ENCODE measurements at places on chromosomes 1 and 21. TPM values are rescaled to one million over a fixed set of nuclear protein-coding genes. Genes with fewer than 3 reads are reported as not detected.

GRCh38 chr1:232300466-232300865 lies 329.5 kb downstream of the SIPA1L2 start:
- no peak overlapping the region for H3K4me3 ChIP-seq
- H3K27ac ChIP-seq = no peak overlapping the region
- H3K4me1 ChIP-seq = no peaks in the 10 kb centered on the region
- no peaks in the 10 kb centered on the region for H3K36me3 ChIP-seq
- no peaks in the 10 kb centered on the region for H3K27me3 ChIP-seq
- DNase-seq = no peak

GRCh38 chr1:116159611-116160010 lies 48.4 kb downstream of the MAB21L3 start:
- H3K4me1 ChIP-seq = peaks cover 5% of the 10 kb centered on the region
- no peak overlapping the region for H3K27ac ChIP-seq
- no peak for DNase-seq

DNA sequence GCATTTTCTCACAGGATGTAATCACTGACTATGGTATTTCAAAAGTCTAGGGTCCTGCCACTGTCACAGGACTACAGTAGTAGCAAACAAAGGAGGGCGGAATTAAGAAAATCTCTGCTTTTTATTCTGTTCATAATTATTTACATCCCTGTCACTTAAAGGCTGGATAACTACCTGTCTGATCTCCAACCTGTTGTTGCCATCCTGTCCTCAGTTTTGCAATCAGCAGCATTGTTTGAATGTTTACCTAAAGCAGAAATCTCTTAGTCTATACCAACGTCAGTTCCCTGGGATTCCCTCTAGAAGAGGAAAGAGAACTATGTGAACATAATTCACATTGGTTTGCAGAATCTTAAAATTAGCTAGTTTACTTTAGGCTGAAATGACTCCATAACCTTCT lies 218.5 kb downstream of the PBX1 start:
- H3K4me1 ChIP-seq = peaks cover 12% of the 10 kb centered on the region

- no peaks in the 10 kb centered on the region for H3K36me3 ChIP-seq
- peaks cover 22% of the 10 kb centered on the region for H3K4me1 ChIP-seq
- peak overlapping the region; percentile 57 for H3K27ac ChIP-seq
- no peak for DNase-seq
Measured at GRCh38 chr1:66282343-66282852, 251.6 kb upstream of the SGIP1 start.

DNA sequence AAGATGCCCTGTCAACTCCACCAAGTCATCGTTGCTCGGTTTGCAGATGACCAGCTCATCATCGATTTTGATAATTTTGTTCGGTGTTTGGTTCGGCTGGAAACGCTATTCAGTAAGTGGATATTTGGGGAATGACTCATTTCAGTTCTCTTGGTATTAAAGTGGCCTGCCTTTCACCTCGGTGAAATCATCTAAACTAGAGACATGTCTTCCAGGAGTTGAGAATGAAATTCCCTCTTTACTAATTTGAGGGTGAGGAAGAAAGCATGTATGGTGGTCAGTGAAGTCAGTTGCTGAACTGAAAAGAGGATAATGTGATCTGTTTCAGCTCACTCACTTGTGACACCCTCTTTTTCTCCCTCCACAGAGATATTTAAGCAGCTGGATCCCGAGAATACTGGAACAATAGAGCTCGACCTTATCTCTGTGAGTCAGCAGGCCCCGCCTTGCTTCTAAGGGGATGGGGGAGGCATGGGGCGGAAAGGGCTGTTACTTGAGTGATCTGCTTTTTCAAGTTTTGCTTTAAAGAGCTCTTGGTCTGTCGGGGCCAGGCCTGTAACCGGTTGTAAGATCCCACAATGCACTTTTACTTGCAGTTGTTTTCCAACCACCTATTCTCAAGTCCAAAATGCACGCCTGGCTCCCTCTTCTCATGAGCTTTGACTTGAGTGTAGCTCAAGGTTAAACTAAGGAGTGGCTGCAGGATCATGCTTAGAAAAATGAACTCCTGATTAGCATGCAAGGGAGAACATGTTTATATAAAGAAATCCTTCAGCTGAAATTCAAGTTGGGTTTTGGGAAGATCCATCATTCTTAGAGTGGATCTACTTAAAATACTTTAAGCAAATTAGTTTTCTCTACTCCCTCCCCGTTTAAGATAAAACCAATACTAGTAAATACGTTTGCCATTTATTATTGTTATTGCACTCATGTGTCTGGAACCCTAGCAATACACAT lies 59.8 kb downstream of the CAPN2 start:
- DNase-seq = no peak
- no peak overlapping the region for H3K4me3 ChIP-seq
- peaks cover 82% of the 10 kb centered on the region for H3K36me3 ChIP-seq
- H3K27ac ChIP-seq = peak overlapping the region; percentile 71

- H3K36me3 ChIP-seq = no peaks in the 10 kb centered on the region
- H3K27ac ChIP-seq = no peak overlapping the region
- H3K4me3 ChIP-seq = no peak overlapping the region
- no peaks in the 10 kb centered on the region for H3K4me1 ChIP-seq
- peak; percentile 50 for DNase-seq
Measured at GRCh38 chr1:41758904-41759548, 159.7 kb downstream of the HIVEP3 start.

- no peak overlapping the region for H3K27ac ChIP-seq
- peaks cover 5% of the 10 kb centered on the region for H3K4me1 ChIP-seq
- no peak for DNase-seq
- no peaks in the 10 kb centered on the region for H3K36me3 ChIP-seq
- peaks cover 55% of the 10 kb centered on the region for H3K27me3 ChIP-seq
Measured at GRCh38 chr1:83997631-83998030, 1.3 kb downstream of the TTLL7 start.

- no peaks in the 10 kb centered on the region for H3K27me3 ChIP-seq
- no peak overlapping the region for H3K4me3 ChIP-seq
- DNase-seq = no peak
- peaks cover 8% of the 10 kb centered on the region for H3K4me1 ChIP-seq
- H3K36me3 ChIP-seq = no peaks in the 10 kb centered on the region
Measured at GRCh38 chr1:92085727-92086126, 5.6 kb downstream of the BTBD8 start.

DNA sequence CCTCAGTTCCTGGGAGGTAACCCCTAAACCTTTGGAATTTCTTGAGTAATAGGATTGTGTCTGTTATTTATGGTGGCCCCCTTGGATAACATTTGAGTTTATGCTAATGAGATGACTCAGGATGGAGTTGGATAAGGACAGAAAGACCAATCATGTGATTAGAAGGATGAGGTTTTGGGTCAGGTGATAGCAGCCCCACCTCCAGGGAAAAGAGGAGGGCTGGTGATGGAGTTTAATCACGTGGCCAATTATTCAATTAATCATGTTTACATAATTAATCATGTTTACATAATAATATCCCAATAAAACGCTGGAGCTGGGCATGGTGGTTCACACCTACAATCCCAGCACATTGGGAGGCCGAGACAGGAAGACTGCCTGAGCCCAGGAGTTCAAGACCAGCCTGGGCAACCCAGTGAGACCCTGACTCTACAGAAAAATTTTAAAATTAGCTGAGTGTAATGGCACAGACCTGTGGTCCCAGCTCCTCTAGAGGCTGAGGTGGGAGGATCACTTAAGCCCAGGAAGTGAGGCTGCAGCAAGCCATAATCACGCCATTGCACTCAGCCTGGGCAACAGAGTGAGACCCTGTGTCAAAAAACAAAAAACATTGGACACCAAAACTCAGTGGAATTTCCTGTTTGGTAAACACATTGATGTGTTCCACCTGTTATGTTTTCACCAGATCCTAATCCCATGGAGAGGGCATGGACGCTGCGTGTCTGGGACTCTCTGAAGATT lies 73.3 kb downstream of the NUP210L start:
- H3K36me3 ChIP-seq = no peaks in the 10 kb centered on the region
- no peak overlapping the region for H3K4me3 ChIP-seq
- H3K27ac ChIP-seq = no peak overlapping the region

Gene LCE3D
- total RNA-seq = not detected

Gene NBPF10
- total RNA-seq = 3.9 TPM

Gene HYI
- 55.9 TPM for total RNA-seq

Gene PAPPA2
- total RNA-seq = 0.09 TPM

Gene S100A16
- total RNA-seq = 145 TPM

Gene LCK
- total RNA-seq = 8.8 TPM

Measured in left lung (tissue), 14 donors.